ENCODE measurements at places on chromosomes 13 and 19.

DNA sequence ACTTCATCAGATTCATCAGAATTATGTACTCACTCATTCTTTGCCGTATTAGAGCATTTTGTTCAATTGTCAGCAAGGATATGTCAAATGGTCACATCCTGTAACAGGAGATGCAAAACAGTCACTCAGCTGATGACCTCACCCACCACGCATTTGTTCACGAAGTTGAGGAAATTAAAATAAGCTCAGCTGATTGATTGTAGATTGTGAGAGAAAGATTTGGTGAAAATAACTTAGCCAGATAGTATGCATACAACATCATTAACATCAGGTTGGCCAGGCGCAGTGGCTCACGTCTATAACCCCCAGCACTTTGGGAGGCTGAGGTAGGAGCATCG is 22.6 kb upstream of the CDC16 start:
- no peak for DNase-seq

GRCh38 chr13:39095500-39095899 is 57.2 kb downstream of the NHLRC3 start:
- DNase-seq = no peak

GRCh38 chr13:39462428-39462827 is 140.6 kb downstream of the LHFPL6 start:
- DNase-seq = no peak

DNA sequence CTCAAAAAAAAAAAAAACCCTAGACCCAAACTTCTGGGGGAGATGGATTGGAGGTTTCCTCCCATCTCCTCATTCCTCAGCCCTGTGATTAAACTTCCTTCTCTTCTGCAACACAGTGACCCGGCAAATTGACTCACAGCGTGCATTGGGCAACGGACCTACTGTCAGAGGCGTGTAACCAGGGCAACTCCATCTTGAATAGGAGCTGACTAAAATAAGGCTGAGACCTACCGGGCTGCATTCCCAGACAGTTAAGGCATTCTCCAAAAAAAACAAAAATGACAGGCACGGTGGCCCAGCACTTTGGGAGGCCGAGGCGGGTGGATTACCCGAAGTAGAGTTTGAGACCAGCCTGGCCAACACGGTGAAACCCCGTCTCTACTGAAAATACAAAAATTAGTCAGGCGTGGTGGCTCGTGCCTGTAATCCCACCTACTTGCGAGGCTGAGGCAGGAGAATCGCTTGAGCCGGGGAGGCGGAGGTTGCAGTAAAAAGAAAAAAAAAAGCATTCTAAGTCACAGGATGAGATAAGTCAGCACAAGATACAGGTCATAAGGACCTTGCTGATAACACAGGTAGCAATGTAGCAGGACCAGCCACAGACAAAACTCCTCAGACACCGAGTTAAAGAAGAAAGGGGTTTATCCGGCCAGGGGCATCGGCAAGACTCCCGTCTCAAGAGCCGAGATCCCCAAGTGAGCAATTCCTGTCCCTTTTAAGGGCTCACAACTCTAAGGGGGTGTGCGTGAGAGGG is 5.4 kb upstream of the NLRP7 start:
- peak; percentile 57 for DNase-seq

DNA sequence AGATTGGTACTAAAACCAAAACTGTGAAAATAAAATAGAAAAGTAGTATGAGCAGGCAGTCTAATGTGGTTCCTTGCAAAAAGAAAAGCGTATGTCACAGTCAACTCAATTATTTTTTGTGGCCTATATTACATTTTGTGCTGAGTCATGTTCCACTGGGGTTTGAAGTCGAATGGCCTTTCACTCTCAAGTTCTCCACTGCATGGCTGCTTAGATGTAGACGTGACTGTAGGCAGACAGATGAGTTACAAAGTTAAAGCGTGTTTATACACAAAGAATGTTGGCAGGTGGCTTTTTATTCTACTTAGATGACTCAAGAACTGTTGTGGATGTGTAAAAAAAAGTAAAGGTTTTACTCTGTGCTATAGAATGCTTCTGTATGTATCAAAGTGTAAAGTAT is 133.9 kb downstream of the SLITRK6 start:
- DNase-seq = no peak

DNA sequence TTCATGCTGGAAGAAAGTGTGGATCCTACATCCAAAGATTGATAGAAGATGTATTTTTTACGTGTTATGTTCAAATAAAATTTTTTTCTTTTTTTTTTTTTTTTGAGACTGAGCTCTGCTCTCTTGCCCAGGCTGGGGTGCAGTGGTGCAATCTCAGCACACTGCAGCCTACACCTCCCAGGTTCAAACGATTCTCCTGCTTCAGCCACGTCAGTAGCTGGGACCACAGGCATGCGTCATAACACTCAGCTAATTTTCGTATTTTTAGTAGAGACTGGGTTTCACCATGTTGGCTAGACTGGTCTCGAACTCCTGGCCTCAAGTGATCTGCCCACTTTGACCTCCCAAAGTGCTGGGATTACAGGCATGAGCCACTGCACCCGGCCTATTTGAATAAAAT is 65.7 kb downstream of the KLF12 start:
- no peak for DNase-seq

DNA sequence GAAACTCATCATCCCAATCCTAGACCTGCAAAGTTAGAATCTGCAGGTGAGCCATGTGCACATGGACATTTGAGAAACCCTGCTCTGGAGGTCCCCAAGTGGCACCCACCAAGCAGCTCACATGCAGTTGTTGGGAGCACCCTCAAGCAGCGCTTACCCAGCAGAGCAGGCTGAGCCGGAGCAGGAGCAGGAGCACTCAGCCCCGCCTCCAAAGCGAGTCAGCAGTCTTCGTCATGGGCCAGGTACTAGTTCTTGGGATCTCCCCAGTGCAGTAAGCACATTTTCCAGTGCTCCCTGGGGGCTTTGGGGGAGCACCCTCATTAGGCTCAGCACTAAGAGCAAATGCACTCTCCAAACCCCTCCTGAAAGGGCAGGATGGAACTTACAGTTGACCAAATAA is 572.7 kb downstream of the IRS2 start:
- no peak for DNase-seq

GRCh38 chr19:455031-455705 is 5.7 kb downstream of the SHC2 start:
- no peak for DNase-seq

GRCh38 chr19:54339646-54340358 is 840 bp upstream of the LILRA4 start:
- no peak for DNase-seq

DNA sequence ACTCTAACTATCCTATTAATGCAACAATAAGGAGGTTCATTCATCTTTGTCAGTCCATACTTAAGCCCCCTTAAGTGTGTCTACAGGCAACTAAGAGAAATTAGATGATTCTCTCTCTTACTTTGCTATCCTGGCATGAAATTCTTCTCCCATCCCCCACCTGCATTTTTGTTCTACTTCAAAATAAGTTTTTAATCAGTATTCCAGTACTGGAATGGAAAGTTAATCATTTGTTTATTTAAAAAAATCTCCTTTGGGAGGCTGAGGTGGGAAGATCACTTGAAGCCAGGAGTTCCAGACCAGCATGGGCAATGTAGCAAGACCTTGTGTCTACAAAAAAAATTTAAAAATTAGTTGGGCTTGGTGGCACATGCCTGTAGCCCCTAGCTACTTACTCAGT is 222.1 kb downstream of the MZT1 start:
- no peak for DNase-seq
